Stimulated activated naive CD8-positive, alpha-beta T cell treated with anti-CD3 and anti-CD28 coated beads, Interleukin-15, Interleukin-2, amounts not matched to agents 100 U/mL and 50 U/mL, for 24 hours (primary cell): ENCODE measurements at places on chromosomes 1 and 21.

DNA sequence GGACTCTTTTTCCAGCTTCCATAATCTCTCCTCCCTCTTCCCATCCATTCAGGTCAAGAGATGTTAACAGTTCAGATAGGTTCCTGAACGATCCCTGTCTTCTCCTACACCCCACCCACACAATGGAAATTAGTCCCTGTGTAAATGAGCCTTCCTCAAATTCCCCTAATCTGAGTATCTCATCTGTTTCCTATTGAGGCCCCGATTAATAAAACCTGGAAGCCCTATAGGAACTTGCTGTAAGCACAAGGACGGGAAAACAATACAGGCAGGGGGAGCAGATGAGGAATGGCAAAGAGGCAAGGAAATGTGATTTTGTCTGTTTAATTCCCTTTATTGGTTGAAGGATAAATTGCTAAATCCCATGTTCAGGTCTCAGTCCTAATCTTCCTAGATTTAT, 7.1 kb upstream of the GPX7 start:
- no peak for DNase-seq

GRCh38 chr1:110788673-110789072, 84.3 kb upstream of the CD53 start:
- DNase-seq, result no peak

GRCh38 chr1:216847397-216848036, 124.3 kb upstream of the ESRRG start:
- DNase-seq, result no peak

GRCh38 chr1:164265232-164265631, 293.8 kb upstream of the PBX1 start:
- no peak for DNase-seq

GRCh38 chr1:221392453-221392852, 349.4 kb downstream of the DUSP10 start:
- no peak for DNase-seq

- peak; percentile 44 for DNase-seq
These were observed 59.8 kb upstream of the MORC3 start for GRCh38 chr21:36260030-36260787.

DNA sequence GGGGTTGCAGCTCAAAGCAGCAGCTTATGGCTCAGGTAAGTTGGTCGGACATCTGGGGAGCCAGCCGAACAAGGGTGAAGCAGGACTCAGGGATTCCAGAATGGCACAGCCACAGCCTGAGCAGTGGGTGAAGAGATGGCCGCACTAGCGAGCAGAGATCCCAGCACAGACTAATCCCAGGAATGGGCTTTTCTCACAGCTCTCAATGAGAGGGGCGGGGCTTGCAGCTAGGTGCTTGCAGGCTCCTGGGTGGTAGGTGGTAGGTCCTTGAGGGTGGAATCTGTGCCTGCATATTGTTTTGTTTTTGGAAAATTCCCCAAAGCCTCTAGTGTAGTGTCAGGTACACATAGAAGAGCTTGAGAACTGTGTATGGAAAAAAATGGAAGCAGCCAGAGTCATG, 9.0 kb downstream of the KIAA0040 start:
- no peak for DNase-seq

- DNase-seq, result peak; percentile 59
These were observed 493 bp downstream of the DISC1 start for GRCh38 chr1:231626951-231627614.

- DNase-seq, result peak; percentile 71
These were observed 7.9 kb upstream of the EDN2 start for GRCh38 chr1:41492341-41492848.

DNA sequence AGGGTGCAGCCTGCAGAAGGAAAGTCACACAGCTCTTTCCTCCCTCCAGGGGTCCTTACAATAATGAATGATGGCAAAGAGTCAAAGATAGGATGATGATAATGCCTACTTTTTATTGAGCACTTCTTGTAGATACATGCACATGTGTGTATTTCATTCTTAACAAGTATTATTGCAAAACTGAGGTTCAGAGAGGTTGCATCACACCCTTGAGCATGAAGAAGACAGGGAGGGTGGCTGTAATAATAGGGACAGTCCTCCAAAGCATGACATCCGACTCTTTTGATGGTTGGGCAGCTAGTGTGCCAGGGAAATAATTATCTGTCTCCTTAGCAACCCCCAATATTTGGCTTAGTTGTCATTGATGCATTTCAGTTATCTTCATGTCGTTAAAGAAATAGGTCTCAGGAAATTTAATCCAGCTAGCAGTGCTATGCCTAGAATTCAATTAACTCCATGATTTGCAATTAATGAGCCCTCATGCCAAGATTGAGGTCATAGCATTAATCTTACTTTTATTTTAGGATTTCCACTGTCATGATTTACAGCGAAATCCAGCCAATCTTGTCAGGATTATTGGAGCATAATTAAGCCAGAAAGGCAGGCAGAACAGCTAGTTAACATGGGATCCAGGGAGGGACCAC, 35.0 kb downstream of the DNAJC6 start:
- DNase-seq, result no peak

DNA sequence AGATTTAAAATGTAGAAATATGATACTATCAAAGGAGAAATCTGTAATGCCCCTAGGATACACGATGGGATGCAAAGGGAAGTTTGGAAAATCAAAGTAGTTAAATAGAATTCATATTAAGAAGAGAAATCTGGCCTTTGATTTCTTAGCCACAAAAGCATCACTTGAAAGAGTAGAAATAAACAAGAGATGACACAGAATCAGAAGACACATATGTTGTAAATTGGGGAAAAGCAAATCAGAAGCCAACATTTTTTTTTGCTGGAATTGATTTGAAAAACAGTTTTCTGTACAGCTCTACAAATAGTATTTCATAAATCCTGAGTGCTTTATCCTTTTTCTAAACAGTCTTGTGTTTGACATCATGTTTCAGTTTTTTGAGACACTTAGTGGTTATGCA, 12.4 kb upstream of the TNFSF18 start:
- DNase-seq, result no peak

- no peak for DNase-seq
These were observed 29.0 kb downstream of the GREM2 start for GRCh38 chr1:240582953-240583352.

- peak; percentile 38 for DNase-seq
These were observed 1.1 kb upstream of the RCSD1 start for GRCh38 chr1:167628741-167629515.
